ENCODE measurements at places on chromosomes 3 and 15.

DNA sequence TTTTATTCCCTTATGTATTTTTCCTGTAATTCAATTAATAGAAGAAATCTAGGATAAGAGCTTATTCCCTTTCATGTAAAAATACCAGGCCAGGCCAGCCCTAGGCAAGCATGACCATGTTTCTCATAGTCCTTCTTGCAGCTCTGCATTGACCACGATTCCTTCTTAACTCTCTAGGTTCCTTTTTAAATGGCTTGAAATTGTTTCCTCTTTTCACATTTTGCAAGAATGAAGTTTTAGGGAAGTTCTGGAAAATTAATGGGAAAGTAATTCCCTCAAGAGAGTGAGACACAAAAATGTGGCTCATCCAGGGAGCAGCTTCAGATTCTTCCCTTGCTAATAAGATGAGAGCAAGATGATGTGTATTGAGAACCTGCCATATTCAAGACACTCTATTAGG is 116.5 kb upstream of the FGF7 start:
- DNase-seq = no peak

DNA sequence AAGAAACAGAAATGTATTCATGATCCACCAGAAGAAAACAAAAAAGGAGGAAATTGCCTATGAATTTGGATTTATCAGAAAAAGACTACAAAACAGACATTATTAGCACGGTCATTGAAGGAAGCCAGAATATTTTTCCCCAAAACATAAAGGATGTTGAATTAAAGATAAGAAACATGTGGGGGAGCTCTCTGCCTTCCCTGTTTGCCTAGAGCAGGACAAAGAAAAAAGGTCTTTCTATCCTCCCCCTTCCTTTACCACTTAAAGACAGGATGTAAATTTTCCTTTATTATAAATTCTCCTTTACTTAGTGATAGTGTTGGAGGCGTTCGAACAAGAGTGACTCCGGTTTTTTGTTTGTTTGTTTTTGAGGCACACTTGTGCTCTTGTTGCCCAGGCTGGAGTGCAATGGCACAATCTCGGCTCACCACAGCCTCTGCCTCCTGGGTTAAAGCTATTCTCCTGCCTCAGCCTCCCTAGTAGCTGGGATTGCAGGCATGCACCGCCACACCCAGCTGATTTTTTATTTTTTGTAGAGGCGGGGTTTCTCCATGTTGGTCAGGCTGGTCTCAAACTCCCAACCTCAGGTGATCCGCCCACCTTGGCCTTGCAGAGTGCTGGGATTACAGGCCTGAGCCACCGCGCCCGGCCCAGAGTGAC is 14.9 kb upstream of the RPN1 start:
- no peak for DNase-seq

GRCh38 chr15:64460724-64461720 is 644 bp downstream of the ZNF609 start:
- DNase-seq = peak; percentile 42

DNA sequence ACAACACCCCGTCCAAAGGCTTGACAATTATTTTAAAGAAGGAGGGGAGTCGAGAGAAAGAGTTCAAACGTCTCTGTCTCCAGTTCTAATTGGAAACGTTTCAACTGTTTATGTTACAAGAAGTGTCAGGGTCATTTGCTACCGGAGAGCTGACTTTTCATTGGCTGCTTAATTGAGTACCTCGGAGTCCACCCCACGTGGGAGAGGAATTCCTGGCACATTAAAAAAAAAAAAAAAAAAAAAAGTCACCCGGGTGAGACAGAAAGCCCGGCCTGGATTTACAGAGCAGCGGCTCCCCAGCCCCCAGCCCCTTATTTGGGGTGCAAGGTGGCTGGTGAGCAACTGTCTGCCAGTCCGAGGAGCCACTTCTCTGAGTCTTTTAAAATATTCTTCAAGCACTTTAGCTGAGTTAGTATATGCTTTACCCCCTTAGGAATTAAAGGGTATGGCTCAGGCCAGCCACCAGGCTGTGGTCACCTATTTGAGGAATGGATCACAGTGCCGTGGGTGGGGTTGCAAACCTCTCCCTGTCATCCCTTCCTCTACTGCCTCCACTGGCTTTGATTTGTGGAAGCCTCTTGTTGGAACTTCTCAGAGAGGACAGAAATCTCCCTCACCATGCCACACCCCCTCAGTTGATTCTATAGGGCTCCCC is 3.9 kb upstream of the TLE3 start:
- no peak for DNase-seq

DNA sequence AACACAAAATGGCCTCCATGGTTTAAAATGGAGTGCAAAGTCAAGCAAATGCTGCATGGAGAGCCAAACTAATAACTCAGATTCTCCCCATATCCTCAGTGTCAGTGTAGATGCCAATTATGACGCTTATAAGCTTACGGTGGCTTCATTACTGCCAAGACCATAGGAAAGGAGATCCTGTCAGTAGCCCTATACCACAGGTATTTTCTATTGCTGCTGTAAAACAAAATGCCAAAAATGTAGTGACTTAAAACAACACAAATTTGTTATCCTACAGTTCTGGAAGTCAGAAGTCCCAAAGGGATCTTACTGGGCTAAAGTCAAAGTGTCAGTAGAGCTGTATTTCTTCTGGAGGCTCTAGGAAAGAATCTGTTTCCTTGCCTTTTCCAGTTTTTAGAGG is 149.8 kb upstream of the GBE1 start:
- DNase-seq = no peak

- DNase-seq = no peak
Measured at GRCh38 chr15:57727031-57727430, 20.5 kb downstream of the POLR2M start.

GRCh38 chr15:31434588-31435260 is 108.1 kb downstream of the KLF13 start:
- no peak for DNase-seq

DNA sequence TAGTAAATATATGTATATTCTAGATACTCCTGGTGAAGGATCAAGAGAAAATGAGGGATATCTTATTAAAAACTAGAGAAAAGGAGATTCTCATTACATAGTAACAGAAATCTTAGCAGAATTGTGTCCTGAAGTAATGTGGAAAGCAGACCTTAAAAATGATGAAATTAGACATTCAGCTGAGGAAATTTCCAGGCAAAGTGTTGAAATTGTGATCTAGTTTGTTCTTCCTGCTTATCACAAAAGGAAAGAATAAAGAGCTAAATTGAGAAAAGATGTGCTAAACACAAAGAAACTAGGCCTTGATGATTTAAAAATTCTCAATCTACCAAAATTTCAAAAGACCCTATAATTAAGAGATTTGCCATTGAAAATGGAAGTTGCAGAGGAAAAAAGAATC is 362.6 kb upstream of the PLSCR5 start:
- DNase-seq = no peak

- no peak for DNase-seq
Measured at GRCh38 chr3:27713078-27713423, 9.1 kb downstream of the EOMES start.

- DNase-seq = no peak
Measured at GRCh38 chr3:59115364-59116232, 65.8 kb upstream of the CFAP20DC start.

DNA sequence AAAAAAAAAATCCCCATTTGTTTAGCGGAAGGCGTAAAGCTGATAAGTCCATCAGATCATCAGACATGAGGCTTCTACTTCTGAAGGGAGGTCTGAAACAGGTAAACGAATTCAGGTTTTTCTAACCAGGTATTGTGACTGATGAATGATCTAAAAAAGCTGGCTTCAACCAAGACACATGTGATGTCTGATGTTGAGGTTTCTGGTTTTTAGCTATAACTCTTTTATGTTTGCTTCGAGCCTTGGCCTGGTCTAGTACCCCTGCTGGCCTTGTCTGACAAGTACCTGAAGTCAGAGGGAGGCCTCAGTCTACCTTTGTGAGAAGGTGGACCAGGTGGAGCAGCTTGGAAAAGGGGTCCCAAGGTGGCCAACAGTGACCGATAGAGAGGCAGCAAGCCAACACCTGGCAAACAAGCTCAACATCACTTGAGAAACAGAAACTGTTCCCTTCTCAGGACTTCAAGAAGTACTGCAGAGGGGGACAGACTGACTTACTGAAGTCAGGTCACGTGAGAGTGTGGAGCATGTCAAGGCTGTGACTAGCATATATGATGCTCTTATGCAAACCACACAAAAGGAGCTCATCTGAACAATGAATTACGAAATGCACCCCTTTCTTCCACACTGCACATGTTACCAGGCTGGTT is 33.0 kb upstream of the CA12 start:
- DNase-seq = no peak

GRCh38 chr3:32453346-32453745 is 49.3 kb downstream of the CMTM6 start:
- no peak for DNase-seq

- DNase-seq = no peak
Measured at GRCh38 chr3:72175296-72175858, 390.4 kb upstream of the PROK2 start.

GRCh38 chr15:88242586-88243555 is 13.7 kb downstream of the NTRK3 start:
- DNase-seq = no peak

All from head of caudate nucleus (tissue), 42 donors.